HAP-1 (cell line): ENCODE measurements at places on chromosomes 4 and X.

- DNase-seq = no peak
These were observed 79.2 kb downstream of the TMEM164 start for GRCh38 chrX:110082161-110082560.

- DNase-seq = no peak
These were observed 719.7 kb upstream of the GRIA3 start for GRCh38 chrX:122464341-122464740.

- peak; percentile 65 for DNase-seq
These were observed 733.7 kb upstream of the PABPC4L start for GRCh38 chr4:134935320-134935719.

- peak; percentile 89 for DNase-seq
These were observed 94.1 kb upstream of the GPR50 start for GRCh38 chrX:151082077-151082948.

DNA sequence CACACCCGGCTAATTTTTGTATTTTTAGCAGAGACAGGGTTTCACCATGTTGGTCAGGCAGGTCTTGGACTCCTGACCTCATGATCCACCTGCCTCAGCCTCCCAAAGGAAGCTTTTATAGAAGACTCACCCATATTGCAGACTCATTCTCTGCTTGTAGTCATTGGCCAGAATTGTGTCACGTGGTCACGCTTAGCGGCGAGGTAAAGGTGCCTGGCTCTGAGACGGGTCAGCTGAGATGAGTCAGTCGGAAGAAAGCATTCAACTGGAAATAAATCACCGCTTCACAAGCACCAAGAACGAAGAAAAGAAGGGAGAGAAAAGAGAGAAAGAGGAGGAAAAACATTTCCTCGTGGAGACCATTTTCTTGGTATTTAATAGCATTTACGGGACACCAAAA is 218.8 kb upstream of the NOCT start:
- no peak for DNase-seq
